Prostate gland (tissue), 2 donors: ENCODE measurements at places on chromosomes 4 and X. TPM values are rescaled to one million over a fixed set of nuclear protein-coding genes. Genes with fewer than 3 reads are reported as not detected.

NPY5R gene
- 0.40 TPM for total RNA-seq

FAM47E gene
- 12.3 TPM for total RNA-seq

GRCh38 chr4:108581083-108581482 is 39.3 kb upstream of the RPL34 start:
- H3K36me3 ChIP-seq = no peaks in the 10 kb centered on the region
- no peak overlapping the region for H3K27ac ChIP-seq
- no peak overlapping the region for H3K4me3 ChIP-seq
- no peak for DNase-seq

- H3K4me1 ChIP-seq = no peaks in the 10 kb centered on the region
- no peaks in the 10 kb centered on the region for H3K27me3 ChIP-seq
- peak overlapping the region; percentile 19 for H3K27ac ChIP-seq
- DNase-seq = no peak
Measured at GRCh38 chrX:69028006-69028760, 137.1 kb downstream of the PJA1 start.

DNA sequence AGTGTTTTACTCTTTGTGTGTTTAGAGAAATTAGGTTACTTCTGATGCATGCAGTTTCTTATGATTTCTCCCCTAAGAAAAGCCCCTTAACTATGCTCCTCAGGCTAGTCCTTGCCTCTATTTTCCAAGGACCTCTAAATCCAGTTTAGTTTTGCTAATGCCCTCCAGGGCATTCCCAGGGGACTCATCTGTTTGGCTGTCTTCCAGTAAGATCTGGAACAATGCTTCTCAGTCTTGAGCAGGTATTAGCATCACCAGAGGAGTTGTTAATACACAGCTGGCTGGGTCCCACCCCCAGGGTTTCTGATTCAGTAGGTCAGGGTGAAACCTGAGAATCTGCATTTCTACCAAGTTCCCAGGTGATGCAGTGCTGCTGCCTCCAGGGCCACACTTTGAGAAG is 56.9 kb downstream of the OTC start:
- DNase-seq = no peak
- no peaks in the 10 kb centered on the region for H3K36me3 ChIP-seq
- no peaks in the 10 kb centered on the region for H3K4me1 ChIP-seq
- H3K4me3 ChIP-seq = no peak overlapping the region
- no peaks in the 10 kb centered on the region for H3K27me3 ChIP-seq

DNA sequence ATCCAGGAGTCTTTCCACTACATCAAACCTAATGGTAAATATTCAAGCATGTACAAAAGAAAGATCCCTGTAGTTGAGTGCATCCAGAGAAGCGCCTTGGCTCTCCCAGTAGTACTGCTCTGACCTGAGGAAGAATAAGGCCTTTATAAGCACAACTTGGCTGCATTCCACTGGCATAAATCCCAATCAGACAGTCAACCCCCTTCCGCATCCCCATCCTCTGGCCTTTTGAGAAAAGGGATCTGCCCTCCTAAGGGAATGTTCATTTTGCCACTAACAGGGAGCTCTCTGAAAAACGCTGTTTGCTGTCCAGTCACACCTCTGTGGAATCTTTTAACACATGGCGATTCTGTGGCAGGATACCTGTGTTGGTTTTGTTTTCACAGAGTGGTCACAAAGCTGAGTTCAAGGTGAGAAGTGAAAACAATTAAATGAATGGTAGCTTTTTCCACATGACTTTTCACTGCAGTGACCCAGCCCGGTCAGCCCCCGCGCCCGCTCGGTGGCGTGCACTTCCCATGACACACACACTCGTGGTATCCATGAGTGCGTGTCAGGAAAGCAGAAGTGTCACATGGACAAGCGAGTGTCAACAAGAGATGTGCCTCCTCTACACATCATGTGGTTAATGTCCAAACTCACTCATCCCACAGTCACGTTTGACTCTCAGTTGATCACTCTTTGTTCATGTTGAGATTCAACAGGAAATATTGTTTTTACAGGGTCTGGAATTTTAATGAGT is 112.2 kb upstream of the ENPP6 start:
- peak overlapping the region; percentile 79 for H3K27ac ChIP-seq
- no peaks in the 10 kb centered on the region for H3K27me3 ChIP-seq
- H3K36me3 ChIP-seq = no peaks in the 10 kb centered on the region
- no peak overlapping the region for H3K4me3 ChIP-seq
- peaks cover 12% of the 10 kb centered on the region for H3K4me1 ChIP-seq

GRCh38 chr4:183659872-183660242 is 764 bp downstream of the TRAPPC11 start:
- no peak for DNase-seq
- no peaks in the 10 kb centered on the region for H3K4me1 ChIP-seq
- H3K36me3 ChIP-seq = no peaks in the 10 kb centered on the region
- peak overlapping the region; percentile 88 for H3K27ac ChIP-seq
- H3K27me3 ChIP-seq = no peaks in the 10 kb centered on the region

- DNase-seq = no peak
- no peaks in the 10 kb centered on the region for H3K4me1 ChIP-seq
- no peak overlapping the region for H3K27ac ChIP-seq
- H3K4me3 ChIP-seq = no peak overlapping the region
Measured at GRCh38 chr4:174524242-174524641, 2.0 kb upstream of the HPGD start.

DNA sequence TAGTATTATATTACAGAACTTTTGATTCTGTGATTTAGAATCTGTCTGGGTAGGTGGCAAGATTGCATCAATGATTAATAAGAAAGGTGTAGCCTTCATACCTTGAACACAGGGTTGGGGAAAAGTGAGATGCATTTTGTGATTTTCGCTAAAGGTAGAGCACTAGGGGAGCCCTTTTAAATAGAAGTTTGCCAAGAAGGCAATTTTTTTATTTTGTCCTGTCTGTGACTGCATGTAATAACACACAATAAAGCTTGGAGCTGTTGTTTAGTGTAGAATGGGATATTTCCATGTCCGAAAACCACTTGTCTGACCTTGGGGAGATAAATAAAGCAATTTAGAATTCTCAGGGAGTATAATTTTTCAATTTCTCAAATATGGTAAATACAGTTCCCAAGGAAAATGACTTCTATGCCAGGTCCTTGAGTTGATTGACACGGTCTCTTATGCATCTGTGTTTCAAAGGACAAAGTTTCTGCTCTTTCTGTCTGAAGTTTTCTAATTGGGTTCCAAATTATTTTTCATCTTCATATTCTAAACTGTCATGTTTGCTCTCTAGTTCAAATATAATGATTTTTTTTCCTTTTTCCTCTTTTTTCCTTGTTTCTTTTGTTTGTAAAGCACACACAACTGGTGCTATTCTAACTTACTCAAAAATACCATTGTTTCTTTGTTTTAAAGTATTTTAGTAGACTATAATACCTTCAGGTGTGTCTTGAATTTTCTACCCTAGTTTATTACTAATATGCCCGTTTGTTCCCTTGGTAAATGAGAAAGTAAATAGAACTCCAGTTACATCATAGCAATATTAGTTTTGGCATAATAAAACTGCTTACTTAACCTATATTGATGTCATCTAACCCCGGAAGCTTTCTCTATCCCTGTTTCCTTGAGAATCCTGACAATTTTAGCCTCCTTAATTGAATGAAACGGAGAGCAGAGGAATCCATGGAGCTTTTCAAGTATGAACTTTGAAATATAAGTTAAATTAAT is 87.8 kb upstream of the BMPR1B start:
- no peak overlapping the region for H3K4me3 ChIP-seq
- H3K36me3 ChIP-seq = no peaks in the 10 kb centered on the region
- no peak for DNase-seq
- peak overlapping the region; percentile 72 for H3K27ac ChIP-seq
- H3K4me1 ChIP-seq = peaks cover 3% of the 10 kb centered on the region
- no peaks in the 10 kb centered on the region for H3K27me3 ChIP-seq

DNA sequence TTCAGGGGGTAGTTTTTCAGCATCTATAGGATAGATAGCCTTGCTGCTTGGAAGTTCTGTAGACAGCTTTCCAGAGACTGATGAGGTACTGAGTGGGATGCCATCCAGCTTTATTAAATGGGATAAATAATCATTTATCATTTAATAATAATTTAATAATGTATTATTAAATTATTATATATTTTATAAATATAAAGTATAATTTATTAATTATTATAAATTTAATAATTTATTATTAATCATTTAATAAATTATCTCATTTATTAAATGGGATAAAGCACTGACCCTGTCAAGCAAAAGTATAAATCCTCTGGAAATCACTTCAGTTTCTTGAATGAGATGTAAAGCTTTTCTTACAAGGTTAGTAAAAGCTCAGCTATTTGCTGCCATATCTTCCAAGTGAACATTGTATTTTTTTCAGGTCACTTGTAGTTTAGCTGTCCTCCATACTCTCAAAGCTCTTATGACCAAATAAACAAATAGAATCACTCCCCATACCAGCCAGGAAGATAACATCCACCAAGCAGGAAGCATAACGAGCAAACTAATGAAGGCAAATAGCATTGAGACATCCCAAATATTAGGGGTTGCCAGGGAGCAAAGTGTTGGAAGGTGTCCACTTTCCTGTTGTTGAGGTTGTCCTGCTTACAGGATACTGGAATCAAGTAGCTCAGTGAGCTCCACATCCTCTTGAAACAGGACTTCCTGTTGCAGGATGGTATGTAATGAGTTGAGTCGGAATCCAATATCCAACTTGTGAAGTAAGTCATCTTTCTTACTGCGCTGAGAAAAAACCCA is 88.9 kb downstream of the ZNF674 start:
- no peaks in the 10 kb centered on the region for H3K4me1 ChIP-seq
- no peaks in the 10 kb centered on the region for H3K36me3 ChIP-seq
- no peak overlapping the region for H3K27ac ChIP-seq
- no peak overlapping the region for H3K4me3 ChIP-seq
- DNase-seq = no peak
- no peaks in the 10 kb centered on the region for H3K27me3 ChIP-seq

DNA sequence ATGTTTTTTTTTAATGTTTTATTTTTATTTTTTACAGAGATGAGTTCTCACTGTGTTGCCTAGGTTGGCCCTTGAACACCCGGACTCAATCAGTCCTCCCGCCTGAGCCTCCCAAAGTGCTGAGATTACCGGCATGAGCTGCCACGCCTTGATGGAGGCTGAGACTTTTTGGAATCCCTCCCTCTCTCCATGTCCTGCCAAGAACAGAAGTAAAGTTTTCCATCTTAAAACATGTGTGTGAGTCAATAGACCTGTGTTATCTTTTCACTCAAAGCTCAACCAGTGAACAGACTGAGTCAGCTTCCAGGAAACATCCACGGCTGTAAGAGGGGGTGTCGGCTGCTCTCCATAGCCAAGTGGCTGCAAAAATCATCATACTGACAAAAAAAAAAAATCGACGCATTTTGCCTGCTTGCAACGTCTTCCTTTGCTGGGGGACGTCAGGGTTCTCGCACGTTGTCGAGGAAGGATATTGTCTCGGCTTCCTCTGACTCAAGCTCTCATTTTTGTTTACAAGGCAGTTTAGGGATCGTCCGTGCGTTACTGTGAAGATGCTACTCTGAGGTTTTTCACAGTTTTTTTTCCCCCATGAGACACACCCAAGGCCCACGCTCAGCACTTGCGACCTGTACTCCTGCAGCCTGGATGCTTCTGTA is 10.0 kb upstream of the ASMTL start:
- no peaks in the 10 kb centered on the region for H3K27me3 ChIP-seq
- no peak overlapping the region for H3K27ac ChIP-seq
- H3K36me3 ChIP-seq = no peaks in the 10 kb centered on the region
